ENCODE measurements at places on chromosomes 16 and 17.

- DNase-seq: no peak
Measured at GRCh38 chr16:86101897-86102157, 202.9 kb downstream of the IRF8 start.

DNA sequence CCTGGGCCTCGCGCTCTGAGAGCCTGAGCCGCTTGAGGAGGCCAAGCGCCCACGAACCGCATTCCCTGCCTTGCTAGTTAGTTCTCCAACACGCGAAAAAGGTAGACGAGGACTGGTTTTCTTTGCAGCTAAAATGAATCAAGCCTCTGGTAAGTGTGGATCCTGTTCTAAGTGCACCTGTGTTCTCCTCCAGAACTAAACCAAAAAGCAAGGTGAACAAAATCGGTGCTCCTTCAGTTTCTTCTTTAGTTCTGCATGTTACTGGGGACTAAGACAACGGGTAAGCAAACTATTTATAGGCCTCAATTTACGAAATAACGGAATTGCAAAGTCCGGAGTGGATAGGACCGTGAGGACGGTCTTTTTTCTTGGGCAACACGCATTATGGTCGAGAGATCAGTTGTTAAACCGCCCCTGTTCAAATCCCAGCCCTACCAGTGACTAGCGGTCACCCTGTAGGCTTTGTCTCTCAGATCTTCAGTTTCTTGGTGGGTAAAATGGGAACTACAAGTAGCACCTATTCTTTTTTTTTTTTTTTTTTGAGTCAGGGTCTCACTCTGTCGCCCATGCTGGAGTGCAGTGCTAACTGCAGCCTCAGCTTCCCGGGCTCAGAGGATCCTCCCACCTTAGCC is 993 bp upstream of the ANKRD11 start:
- DNase-seq: no peak

GRCh38 chr17:19706791-19707727 is 9.3 kb downstream of the SLC47A2 start:
- DNase-seq: no peak

DNA sequence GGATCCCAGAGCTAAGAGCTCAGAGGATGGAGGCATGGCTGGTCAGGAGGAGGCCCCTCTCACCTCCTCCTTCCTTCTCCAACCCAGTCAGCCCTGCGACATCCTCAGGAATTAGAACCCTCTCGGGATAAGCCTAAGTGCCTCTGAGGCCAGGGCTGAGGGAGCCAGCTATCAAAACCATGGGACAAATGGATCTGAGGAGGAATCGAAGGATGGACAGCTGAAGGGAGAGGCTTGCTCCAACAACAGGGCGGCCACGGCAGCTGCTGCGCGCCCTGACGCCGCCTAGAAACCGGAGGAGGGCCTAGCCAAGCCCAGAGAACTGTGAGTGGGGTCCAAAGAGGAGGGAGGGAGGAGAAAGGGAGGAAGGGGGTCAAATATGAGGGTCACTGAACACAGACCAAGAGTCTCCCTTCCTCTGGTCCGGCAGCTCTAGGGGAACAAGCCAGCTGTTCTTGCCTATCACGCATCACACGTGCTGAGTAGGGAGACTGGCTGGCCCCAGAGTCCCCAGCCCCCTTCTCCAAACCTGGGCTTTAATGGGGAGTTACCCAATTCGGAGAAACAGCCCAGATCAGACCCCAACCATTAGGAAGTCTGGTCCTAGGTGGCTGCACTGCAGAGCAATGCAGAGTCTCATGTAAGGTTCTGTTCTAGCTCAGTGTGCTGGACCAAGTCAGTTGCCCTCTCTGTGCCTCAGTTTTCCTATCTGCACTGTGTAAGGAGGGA is 5.9 kb upstream of the HOXB13 start:
- DNase-seq: no peak

DNA sequence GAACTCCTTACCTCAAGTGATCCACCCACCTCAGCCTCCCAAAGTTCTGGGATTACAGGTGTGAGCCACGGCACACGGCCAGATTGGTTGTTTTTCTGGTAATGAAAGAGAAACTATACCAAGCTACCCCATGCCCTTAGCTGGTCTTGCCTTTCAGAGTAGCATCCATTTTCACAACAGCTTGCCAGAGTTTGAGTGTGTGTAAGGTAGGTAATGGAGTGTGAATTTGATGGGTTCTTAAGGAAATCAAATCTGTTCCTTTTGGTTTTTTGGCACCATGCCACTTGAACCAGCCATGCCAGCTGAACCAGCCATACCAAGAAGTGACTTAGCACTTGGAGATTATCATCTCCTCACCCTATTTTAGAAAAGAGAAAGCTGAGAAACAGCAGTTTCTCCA is 5.1 kb downstream of the CALCOCO2 start:
- DNase-seq: no peak

DNA sequence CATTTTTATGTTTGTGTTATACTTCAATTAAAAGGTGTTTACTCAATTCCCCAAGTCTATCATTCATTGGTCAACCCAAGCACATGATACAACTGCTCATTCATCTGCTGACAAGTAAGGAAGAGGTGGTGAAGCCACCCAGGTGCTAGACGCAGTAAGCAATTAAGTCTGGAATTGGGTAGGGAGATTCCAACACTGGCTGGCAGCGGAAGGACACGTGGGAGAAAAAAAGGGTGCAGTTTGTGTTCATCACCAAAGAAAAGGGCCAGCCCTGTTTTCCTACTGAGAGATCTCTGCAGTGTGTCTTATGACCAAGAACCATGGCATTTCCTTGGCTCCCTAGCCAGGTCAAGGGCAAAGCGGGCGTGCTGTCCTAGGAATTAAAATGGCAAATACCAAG is 11.8 kb upstream of the ZNF23 start:
- no peak for DNase-seq

DNA sequence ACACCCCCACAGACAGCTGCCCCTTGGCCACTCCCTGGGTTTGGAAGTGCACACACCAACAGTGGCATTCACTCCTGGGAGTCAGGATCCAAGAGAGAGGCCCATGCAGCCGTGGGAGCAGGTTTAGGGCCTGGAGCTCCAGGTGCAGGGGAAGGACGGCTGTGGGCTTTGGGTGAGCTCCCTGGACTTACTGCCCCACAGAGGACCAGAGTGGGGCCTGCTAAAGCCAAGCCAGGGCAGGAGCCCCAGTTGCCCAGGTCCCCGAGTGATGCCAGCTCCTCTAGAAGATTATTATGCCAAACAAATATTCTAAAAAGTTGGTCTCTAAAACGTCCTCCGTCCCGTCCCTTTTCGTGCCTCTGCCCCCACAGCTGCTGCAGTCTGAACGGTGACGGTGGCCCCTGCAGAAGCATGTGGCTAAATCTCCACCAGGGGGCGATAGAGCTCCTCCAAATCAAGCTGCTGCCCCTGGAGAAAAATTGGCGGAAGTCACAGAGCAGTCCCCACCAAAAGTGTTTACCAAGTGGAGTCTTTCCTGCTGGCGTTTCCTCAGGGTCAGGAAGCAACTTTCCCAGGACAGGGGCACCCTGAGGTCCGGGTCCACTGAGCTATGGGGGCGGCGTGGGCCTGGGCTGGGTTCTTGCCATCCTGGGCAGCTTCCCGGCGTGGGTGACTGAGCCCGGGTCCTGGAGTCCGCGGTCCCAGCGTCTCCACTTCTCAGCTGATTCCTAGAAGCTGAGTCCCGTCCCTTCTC is 4.2 kb downstream of the ARMC7 start:
- peak; percentile 86 for DNase-seq

- DNase-seq: no peak
Measured at GRCh38 chr16:66948134-66948836, 12.8 kb upstream of the CES3 start.

GRCh38 chr16:3095869-3096268 is 3.2 kb downstream of the ZSCAN10 start:
- DNase-seq: no peak

GRCh38 chr17:82291582-82292250 is 18.2 kb upstream of the CSNK1D start:
- DNase-seq: no peak

DNA sequence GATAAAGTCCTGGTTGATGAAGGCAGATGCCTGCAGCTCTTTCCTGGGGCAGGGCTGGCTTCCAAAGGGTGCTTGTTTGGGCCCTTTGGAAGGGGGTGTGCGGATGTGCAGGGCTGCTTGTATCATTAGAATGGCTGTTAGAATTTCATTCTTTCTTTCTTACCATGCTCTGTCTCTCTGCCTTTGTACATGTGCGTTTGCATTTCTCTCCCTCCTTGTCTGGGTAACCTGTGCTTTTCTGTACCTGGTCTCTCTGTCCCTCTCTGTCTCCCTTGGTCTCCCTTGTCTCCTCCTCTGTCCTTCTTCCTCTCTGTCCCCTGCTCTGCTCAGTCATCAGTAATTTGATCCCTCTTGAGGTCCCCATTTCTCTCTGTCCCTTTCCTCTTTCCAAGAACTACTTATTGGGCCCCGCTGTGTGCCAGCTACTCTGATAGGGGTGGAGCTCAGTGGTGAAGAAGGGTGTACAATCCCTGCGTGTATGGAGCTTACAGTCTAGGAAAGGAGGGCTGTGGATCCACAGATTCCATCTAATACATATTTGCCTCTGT is 69.3 kb downstream of the PLCG2 start:
- no peak for DNase-seq

- no peak for DNase-seq
Measured at GRCh38 chr16:89863741-89864526, 9.5 kb upstream of the TCF25 start.

DNA sequence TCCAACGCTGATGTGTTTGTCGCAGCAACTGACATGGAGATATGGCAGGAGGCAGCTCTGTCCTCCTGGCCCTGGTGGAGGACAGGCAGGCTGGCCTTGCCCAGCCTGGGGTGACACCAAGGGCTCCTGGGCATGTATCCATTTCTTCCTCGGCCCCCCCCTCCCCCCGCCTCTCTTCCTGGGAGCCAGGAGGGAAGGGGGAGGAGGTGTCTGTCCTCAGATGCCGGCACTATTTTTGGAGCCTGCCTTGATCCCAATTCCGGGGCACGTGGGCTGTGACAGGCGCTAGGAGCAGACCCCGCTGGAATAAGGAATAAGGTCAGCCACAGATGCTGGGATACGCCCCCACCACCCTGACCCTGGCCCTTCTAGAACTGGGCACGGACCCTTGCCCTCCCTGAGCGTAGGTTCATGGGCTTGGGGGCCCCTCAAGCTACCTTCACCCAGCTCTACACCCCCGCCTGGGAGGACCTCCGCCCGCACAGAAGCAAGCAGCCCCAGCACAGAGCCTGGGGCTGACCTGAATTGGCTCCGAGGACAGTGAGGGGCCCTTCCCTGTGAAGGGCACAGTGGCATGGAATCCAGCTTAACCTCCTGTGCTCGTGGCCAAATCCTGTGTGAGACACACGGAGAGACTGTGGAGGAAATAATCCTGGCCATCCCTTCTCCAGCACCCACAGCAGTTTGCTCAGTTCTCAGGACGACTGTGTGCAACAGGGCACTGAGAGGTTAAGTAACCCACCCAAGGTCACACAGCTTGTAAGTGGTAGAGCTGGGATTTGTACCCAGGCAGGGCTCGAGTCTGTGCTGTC is 24.1 kb downstream of the SEC14L5 start:
- no peak for DNase-seq

- no peak for DNase-seq
Measured at GRCh38 chr16:28473714-28474265, 1.7 kb upstream of the NPIPB7 start.

- no peak for DNase-seq
Measured at GRCh38 chr16:85641776-85642176, 28.7 kb downstream of the GSE1 start.

GRCh38 chr17:36496018-36496789 is 9.7 kb downstream of the ZNHIT3 start:
- no peak for DNase-seq

DNA sequence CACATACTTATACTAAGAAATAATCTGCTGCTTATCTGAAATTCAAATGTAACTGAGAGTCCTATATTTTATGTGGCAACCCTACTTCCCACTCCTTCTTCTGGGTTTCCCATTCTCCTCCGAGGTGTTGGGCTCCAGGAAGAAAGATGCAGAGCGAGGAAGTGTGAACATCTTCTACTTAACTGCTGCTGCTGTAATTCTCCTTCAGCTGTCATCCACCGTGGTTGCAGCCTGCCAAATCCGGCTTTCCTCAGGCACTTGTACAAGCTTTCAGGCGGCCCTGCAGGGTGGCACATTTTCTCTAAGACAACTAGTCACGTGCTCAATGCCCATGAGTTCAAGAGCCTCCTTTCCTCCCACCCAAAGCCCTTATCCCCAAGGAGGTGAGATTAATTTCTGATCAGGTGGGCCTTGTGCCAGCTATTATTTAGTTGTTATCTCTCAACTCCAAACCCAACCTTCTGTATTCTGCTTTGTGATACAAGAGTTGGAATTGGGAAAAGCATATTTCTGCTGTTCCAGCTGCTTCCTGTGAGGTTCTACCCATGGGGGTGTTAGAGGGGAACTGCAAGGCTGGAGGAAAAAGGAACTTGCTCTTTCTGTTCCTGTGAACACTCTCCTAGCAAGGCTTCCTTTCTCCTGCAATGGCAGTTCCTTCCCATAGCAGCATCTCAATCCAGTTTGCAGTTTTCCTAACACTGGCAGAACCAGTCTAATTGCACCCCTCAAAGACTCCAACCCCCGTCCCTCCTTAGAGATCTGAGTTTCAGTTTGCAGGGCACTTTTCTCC is 67.6 kb upstream of the RBBP6 start:
- no peak for DNase-seq

DNA sequence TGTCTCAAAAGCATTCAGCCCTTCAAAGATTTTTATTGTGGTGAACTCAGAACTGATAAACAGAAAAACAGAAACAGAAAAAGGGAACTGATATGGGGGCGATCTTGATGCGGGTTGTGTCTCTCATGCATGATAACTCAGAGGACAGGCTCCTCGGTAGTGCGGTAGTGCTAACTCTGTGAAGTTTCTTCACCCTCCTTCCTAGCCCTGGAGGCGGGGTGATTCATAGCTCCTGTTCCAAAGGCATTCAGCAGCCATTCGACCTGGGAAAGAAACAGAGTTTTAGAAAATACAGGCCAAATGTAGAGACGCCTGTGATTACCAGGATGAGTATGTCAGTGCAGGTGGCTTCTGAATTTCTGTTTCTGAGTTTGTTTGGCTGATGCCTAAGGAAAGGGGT is 5.5 kb upstream of the MAF start:
- DNase-seq: no peak

All from fibroblast of the conjunctiva (primary cell).